ENCODE measurements at places on chromosomes 4 and X.

DNA sequence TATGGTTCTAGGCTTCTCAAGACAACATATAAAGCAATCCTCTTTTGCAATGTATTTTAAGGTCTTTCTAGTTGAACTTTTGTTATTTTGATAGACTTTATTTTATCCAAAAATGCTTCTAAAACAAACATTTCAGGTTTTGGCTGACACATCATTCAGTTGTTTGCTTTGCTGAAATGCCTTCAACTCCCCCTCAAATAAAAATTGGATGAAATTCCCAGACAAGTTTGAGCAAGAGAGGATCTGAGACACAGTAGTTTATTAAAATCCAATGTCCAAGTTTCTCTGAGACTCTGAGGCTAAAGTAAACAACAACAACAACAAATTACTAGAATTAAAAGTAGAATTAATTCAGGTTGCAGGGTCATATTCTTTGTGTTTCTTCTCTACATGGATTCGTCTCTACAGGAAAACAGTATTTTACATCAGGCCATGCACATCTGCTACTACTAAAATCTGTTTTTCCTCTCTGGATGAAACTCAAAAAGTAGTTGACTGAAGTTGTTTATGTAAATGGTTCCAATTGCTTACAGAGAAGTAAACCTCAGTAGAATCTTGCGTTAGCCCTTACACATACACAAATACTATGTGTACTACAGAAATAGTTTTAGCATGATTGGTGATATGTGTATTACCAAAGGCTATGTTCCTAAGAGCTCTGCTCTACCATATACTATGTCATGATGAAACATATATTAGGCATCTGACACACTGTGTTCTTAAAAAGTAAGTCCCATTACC is 64.9 kb downstream of the PRSS12 start:
- DNase-seq, result no peak

GRCh38 chrX:38220024-38220414 is 652 bp downstream of the SRPX start:
- DNase-seq, result no peak

DNA sequence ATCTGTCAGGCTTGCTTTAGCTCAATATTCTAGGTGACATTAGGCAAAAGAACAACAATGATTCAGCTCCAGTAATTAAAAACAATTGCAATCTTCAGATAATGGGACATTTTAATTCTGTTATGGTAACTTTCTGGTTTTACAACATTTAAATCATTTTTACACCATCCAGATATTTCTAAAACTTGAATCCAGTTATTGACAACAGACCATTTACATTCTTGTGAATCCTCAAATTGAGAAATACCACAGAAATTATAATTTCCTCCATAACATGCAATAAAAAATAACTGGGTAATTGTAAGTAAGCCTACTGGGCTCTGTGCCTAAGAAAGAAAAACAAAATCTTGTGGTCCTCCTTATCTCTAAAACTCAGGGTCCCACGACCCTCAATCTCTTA is 195.0 kb upstream of the S100G start:
- DNase-seq, result no peak

GRCh38 chr4:166290426-166290825 is 417.4 kb downstream of the TLL1 start:
- no peak for DNase-seq

DNA sequence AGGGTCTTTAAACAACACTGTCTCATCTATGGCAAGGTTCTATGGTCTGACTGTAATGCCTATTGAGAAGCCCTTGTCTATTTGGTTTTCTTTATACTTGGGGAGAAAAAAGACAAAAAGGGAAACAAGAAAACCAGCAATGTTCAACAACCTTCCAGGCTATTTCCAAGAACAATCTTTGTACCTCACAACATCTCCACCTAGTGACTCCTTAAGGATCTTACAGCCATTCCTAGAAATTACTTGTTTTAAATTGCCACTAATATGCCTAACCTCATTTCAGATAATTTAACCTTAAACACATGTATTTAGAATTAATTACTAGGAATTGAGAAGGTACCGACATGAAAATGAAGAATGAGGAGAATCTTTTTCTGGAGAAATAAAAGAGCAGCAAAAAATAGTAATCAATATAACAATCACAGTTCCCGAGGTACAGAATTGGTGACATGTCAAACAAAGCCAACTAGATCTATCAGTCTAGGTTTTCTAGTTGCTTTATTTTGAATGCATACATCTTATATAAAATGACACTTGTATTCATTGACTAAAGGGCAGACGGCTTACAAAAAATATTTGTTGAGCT is 1.6 kb upstream of the RBM46 start:
- DNase-seq, result peak; percentile 24

Measured in kidney capillary endothelial cell (primary cell).